ENCODE measurements at places on chromosomes 13 and 19. TPM values are rescaled to one million over a fixed set of nuclear protein-coding genes. Genes with fewer than 3 reads are reported as not detected.

GRCh38 chr13:40315416-40316064 is 350.9 kb downstream of the FOXO1 start:
- H3K4me1 ChIP-seq = peaks cover 35% of the 10 kb centered on the region
- no peaks in the 10 kb centered on the region for H3K27me3 ChIP-seq
- no peaks in the 10 kb centered on the region for H3K36me3 ChIP-seq
- peak overlapping the region; percentile 53 for H3K27ac ChIP-seq
- H3K4me3 ChIP-seq = peak overlapping the region; percentile 5
- DNase-seq = peak; percentile 13

DNA sequence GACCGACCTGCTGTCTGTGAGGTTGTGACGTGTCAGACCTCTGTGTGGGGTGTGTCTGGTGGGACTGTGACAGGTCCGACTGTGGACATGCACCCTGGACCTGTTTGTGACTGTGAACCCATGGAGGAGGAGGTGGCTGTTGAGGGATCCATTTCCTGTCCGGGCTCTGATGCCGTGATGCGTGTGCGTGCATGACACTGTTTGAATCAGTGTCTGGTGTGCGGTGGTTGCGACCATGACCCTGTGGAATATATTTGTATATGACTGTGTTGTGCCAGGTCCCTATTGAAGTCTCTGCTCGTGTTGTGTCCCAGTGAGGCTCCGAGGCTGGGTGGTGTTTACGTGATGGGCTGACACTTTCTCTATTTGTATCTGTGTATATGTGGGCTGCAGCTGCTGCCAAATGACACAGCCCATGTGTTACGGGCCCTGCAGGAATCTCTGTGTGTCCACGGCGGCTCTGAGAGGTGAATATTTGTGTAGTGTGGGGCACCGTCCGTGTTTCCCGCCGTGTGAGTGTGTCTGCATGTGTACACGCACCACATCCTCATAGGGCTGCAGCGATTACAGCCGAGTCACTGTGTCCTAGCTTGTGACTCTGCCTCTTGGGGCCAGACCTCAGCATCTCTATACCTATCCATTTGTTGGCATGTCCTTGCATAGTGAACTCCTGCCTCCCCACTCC is 18.3 kb downstream of the CCDC97 start:
- H3K36me3 ChIP-seq = peaks cover 30% of the 10 kb centered on the region
- peaks cover 36% of the 10 kb centered on the region for H3K4me1 ChIP-seq
- peak overlapping the region; percentile 42 for H3K4me3 ChIP-seq
- no peak for DNase-seq

- H3K4me1 ChIP-seq = peaks cover 57% of the 10 kb centered on the region
- H3K4me3 ChIP-seq = peak overlapping the region; percentile 42
- DNase-seq = peak; percentile 62
- H3K36me3 ChIP-seq = no peaks in the 10 kb centered on the region
- peak overlapping the region; percentile 85 for H3K27ac ChIP-seq
- no peaks in the 10 kb centered on the region for H3K27me3 ChIP-seq
Observed at GRCh38 chr19:41327576-41328156, 17.7 kb downstream of the CCDC97 start.

The RFX2 gene
- total RNA-seq = 9.2 TPM

The ANGPTL4 gene
- not detected for total RNA-seq

GRCh38 chr19:47228168-47228936 is 2.6 kb downstream of the BBC3 start:
- H3K36me3 ChIP-seq = no peaks in the 10 kb centered on the region
- H3K4me3 ChIP-seq = peak overlapping the region; percentile 63
- H3K27ac ChIP-seq = peak overlapping the region; percentile 81
- H3K27me3 ChIP-seq = no peaks in the 10 kb centered on the region

DNA sequence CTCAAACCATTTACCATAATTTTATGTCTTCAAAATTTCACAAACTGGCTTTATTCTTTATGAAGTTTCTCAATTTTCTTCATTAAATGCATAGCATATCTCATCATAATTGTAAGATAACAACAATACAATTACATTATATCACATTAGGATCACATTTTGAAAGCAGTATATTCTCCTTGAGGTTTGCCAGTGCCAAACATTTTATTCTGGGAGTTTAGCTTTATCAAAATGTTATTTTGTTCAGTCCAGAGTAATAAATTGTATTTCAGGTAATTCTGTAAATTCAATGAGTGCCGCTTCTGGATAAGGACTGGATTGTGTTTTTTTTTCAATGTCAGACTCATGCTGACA is 234.6 kb upstream of the MIR17HG start:
- H3K36me3 ChIP-seq = no peaks in the 10 kb centered on the region
- H3K4me1 ChIP-seq = no peaks in the 10 kb centered on the region
- no peak for DNase-seq
- H3K4me3 ChIP-seq = no peak overlapping the region
- H3K27ac ChIP-seq = no peak overlapping the region

DNA sequence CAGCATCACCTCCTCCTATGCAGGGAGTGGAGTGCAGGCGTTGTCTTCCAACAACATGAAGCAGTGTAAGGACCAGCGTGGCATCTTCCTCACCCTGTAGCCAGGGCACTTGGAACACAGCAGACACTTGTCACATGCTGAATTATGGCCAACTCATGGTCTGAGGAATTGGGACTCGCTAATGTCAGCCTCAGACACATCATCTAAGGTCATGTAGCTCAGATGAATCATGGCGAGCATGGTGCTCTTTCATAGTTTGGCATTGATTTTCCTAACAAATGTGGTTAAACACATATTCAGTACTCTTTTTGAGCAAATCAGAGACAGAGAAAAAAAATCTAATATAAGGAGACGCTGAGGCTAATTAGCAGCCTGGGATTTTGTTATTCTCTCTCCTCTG is 99.6 kb upstream of the SGCG start:
- no peaks in the 10 kb centered on the region for H3K27me3 ChIP-seq
- no peak overlapping the region for H3K27ac ChIP-seq
- H3K4me3 ChIP-seq = no peak overlapping the region
- H3K36me3 ChIP-seq = no peaks in the 10 kb centered on the region
- no peaks in the 10 kb centered on the region for H3K4me1 ChIP-seq
- DNase-seq = no peak

The SULT2B1 gene
- total RNA-seq = 0.15 TPM

GRCh38 chr19:2816641-2817040 is 3.0 kb upstream of the ZNF554 start:
- H3K27ac ChIP-seq = no peak overlapping the region
- H3K4me3 ChIP-seq = no peak overlapping the region
- H3K36me3 ChIP-seq = peaks cover 4% of the 10 kb centered on the region
- peaks cover 3% of the 10 kb centered on the region for H3K4me1 ChIP-seq

GRCh38 chr19:18477974-18478373 is 40.0 kb upstream of the ISYNA1 start:
- no peaks in the 10 kb centered on the region for H3K27me3 ChIP-seq
- no peak overlapping the region for H3K27ac ChIP-seq
- no peak for DNase-seq
- no peaks in the 10 kb centered on the region for H3K36me3 ChIP-seq
- H3K4me1 ChIP-seq = peaks cover 15% of the 10 kb centered on the region

- no peak for DNase-seq
- no peaks in the 10 kb centered on the region for H3K4me1 ChIP-seq
- H3K36me3 ChIP-seq = peaks cover 4% of the 10 kb centered on the region
Observed at GRCh38 chr19:21824679-21825078, 11.3 kb downstream of the ZNF43 start.

The KLK4 gene
- total RNA-seq = not detected

GRCh38 chr13:99217461-99218110 is 16.9 kb downstream of the UBAC2 start:
- H3K4me1 ChIP-seq = peaks cover 80% of the 10 kb centered on the region
- peak overlapping the region; percentile 85 for H3K27ac ChIP-seq
- H3K36me3 ChIP-seq = no peaks in the 10 kb centered on the region
- peak overlapping the region; percentile 47 for H3K4me3 ChIP-seq

The CEACAM16 gene
- total RNA-seq = not detected

The FFAR1 gene
- 0.24 TPM for total RNA-seq

The NPAS1 gene
- total RNA-seq = not detected

The KCNN4 gene
- 52.8 TPM for total RNA-seq

The PCDH9 gene
- total RNA-seq = 1.3 TPM

The ITGBL1 gene
- total RNA-seq = not detected

DNA sequence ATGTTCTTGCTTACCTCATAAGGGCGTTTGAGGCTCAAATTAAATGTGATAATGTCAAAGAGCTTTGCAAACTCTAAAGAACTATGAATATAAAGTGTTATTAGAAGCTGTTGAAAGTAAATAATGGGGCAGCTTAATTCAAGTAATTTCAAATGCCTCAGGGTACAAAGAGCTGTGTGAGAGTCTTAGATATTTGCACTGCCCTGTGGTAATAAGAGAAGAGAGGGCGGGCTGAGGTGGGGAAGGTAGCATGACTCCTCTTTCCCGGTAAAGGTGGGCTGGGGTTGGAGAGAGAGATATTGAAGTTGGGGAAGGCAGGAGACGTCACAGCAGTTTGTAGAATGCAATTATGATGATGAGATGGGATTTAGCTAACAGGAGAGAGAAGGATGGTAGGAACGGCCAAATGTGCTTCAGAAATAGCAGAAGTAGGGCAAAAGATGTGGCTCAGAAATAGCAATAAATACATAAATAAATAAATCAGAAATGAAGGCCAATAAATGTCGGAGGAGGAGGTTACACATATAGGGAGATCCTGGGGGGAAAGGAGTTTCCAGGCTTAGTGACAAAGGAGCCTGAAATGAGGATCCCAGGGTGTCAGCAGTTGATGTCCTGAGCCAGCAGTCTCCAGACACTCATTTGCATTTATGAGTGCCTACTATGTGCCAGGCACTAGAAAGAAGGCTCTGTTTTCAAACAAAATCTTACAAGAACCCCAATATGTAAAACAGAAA is 35.7 kb upstream of the RCBTB2 start:
- H3K27ac ChIP-seq = no peak overlapping the region
- H3K4me1 ChIP-seq = peaks cover 14% of the 10 kb centered on the region
- H3K4me3 ChIP-seq = no peak overlapping the region
- no peaks in the 10 kb centered on the region for H3K36me3 ChIP-seq
- H3K27me3 ChIP-seq = no peaks in the 10 kb centered on the region

DNA sequence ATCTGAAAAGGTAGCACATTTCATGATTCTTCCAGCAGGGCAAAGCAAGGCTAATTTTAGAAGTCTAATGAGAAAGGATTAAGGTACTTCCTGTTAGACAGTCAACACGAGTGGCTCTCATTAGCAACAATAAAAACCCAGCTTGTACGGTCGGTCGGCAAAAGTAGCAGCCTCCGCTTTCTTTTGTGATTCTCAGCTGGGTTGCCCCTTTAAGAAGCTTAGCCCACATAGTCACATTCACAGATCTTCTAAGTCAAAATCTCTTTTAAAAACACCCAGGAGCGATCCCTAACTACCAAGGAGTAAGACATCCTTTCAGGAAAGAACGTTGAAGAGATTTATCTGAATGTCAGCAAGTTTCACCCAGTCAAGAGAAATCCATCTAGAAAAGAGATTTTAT is 684.8 kb downstream of the DIAPH3 start:
- no peak for DNase-seq
- H3K27me3 ChIP-seq = no peaks in the 10 kb centered on the region
- H3K4me3 ChIP-seq = no peak overlapping the region
- H3K36me3 ChIP-seq = no peaks in the 10 kb centered on the region

- H3K36me3 ChIP-seq = no peaks in the 10 kb centered on the region
- no peak for DNase-seq
- peaks cover 4% of the 10 kb centered on the region for H3K4me1 ChIP-seq
- H3K4me3 ChIP-seq = no peak overlapping the region
Observed at GRCh38 chr19:54707962-54708361, 16.3 kb upstream of the KIR3DL3 start.

DNA sequence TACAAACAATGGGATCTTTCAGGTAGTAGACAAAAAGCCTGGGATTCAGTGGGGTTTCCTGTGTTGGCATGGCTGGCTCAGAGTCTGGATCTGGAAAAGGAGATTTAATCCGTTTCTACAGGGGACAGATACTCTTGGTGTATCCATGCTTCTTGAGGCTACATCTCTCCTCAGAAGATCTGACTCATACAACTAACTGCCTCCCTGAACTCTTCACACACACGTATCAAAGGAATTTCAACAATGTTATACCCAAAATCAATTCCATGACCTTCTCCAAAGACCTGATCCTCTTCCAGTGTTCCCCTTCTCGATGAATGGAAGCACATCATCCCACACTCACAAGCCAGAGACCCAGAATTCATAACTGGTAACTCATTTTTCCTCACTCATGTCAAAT is 435.3 kb upstream of the NBEA start:
- no peak overlapping the region for H3K4me3 ChIP-seq
- no peak for DNase-seq
- no peaks in the 10 kb centered on the region for H3K4me1 ChIP-seq

GRCh38 chr19:5804516-5805461 is at the start of gene NRTN:
Gene NRTN (plus strand): TSS chr19:5805067. CDS start chr19:5824166, 19,099 bp downstream.
- H3K36me3 ChIP-seq = no peaks in the 10 kb centered on the region
- H3K4me1 ChIP-seq = peaks cover 13% of the 10 kb centered on the region
- H3K27ac ChIP-seq = peak within 1 kb of the TSS; percentile 44
- no peaks in the 10 kb centered on the region for H3K27me3 ChIP-seq
- no peak for DNase-seq

DNA sequence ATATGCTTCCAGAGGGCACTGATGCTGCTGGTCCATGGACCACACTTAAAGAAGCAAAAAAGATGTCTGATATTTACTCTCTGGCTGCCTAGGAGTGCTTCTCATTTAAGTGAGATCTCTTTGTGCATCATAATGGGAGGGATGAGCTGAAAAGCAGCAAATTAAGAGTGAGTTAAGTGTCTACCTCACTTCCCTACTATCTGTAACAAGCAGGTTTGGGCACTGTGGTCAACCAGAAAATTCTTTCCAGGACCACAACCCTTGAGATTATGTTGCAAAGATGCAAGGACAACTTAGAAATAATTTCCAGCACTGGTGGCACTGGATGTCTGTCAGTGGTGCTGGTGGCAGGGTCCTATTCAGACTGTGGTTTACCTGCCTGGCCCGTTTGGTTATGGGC is 52.1 kb upstream of the USPL1 start:
- H3K36me3 ChIP-seq = no peaks in the 10 kb centered on the region
- H3K27me3 ChIP-seq = no peaks in the 10 kb centered on the region
- DNase-seq = no peak
- H3K4me1 ChIP-seq = no peaks in the 10 kb centered on the region

- no peak overlapping the region for H3K27ac ChIP-seq
- no peak overlapping the region for H3K4me3 ChIP-seq
- H3K27me3 ChIP-seq = no peaks in the 10 kb centered on the region
- no peak for DNase-seq
- H3K36me3 ChIP-seq = no peaks in the 10 kb centered on the region
Observed at GRCh38 chr13:110217085-110217484, 89.9 kb downstream of the COL4A1 start.

The RFXAP gene
- total RNA-seq = 14.4 TPM

DNA sequence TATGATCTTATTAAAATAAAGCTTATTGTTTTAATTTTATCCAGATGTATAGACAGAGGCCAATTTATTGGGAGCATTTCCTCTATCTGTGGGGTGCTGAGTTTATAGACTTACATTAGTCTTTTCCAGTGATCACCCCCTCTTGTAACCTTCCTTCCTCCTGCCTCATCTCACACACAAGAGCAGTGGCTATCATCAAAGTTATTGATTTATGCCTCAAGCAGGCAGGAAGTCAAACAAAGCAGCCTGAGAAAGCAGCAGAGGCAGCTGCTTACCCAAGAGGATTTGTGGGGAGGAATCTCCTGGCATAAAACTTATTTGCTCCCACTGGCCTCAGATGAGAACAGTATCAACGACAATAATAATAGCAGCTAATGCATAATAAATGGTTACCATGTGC is 26.3 kb upstream of the DCLK1 start:
- H3K36me3 ChIP-seq = no peaks in the 10 kb centered on the region
- H3K4me1 ChIP-seq = no peaks in the 10 kb centered on the region
- H3K27me3 ChIP-seq = no peaks in the 10 kb centered on the region
- H3K4me3 ChIP-seq = no peak overlapping the region
